ENCODE measurements at places on chromosomes 3 and 15.

DNA sequence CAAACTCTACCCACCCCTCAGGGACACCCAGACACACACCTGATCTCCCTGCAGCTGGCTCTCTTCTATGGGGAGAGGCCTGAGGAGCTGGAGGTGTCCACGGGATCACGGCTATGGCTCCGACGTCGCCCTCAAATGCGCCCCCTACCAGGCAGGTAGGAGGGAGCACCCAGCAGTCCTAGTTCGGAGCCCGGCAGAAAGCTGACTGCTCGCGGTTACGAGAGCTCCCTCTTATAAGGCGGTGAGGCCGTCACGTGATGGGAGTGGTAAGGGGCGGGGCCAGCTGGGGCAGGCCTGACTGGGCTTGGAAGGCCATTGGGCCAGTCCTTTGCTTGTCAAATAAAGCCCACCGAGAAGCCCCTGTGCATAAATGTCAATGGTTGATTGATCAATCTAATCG, at the start of gene PRR20G:
TSS of gene PRR20G (minus strand) at position 207 of the 400 bp plus-strand sequence. CDS start 681 bp downstream, outside the sequence.
- DNase-seq: no peak

DNA sequence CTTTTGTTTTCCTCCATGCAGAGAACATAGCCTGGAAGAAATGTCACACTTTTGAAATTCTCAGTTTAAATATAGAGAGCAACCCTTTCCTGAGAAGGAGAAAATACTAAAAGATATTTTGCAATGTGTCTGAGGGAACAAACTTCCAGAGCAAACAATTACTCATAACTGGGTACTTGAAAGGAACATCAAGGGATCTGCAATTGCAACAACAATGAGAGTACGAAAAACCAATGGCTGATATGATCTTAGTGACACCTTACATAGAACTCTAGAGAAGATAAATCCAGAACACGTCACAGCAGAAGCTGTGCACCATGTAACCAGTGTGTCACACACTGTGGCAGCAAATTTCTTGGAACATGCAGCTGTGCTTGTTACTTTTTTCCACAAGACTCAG, 14.6 kb upstream of the ARPP21 start:
- DNase-seq: no peak

DNA sequence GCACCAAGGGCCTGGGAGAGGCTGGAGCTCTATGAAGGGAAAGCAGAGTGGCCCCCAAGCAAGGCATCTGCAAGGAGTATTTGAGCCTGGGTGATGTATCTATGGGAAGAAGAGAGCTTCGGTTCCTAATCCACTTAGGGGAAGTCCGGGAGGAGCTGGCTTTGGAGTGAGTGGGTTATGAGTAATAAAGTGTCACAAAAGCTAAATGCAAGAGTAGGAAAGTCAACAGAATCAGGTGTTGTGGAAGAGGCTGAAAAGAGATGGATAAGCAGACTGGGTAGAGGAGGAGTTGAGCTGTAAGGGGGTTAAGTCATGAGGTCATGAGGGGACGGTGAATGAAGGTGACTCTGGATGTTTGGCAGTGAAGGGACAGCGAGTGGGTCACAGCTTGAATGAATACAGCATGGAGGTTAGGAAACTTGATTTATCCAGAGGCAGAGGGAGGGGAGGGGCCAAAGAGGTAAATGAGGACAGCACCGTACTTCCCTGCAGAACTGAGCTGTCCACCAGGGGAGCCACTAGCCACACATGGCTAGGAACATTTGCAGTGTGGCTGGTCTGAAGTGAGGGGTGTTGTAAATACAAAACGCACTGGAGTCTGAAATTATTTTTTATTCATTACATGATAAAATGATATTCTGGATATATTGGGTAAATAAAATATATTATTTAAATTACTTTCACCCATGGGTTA, 83.3 kb downstream of the ADCY5 start:
- DNase-seq: peak; percentile 48

- no peak for DNase-seq
Measured at GRCh38 chr3:41467481-41467880, 268.2 kb downstream of the CTNNB1 start.

GRCh38 chr3:138445236-138445635, 10.8 kb downstream of the ESYT3 start:
- no peak for DNase-seq

DNA sequence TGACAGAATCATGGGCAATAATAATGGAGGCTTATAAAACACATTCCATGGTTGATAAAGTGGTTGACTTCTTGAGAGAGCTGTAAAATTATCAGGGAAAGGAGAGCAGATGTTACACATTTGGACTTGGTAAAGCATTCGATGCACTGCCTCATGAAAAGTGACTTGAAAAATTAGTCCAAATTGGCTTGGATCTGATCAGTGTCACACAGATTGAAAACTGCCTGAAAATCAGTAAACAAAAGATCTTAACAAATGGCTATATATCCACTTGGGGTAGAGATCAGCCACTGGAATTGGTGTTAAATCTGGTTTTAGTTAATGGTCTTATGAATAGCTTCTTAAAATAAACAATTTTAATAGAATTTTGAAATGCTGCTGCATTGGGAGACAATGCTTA, 20.3 kb downstream of the SHOX2 start:
- no peak for DNase-seq

- DNase-seq: no peak
Measured at GRCh38 chr15:62874064-62874463, 168.5 kb upstream of the TPM1 start.

- DNase-seq: no peak
Measured at GRCh38 chr15:99929266-99929665, 196.0 kb upstream of the LYSMD4 start.

DNA sequence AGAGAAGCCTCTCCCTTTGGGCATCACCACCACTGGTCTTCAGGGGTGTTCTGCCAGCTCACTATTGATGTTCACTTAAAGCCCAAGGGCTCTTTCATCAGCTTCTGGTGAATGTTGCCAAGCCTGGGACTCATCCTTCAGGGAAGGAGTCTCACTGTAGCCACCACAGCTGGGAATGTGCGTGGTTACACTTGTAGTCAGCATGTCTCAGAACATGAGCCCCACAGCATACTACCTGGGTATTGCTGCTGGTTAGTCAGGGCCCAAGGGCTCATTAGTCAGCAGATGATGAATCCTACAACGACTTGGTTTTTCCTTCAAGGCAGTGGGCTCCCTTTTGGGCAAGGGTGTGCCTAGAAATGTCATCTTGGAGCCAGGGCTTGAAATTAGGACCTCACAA, 412.9 kb downstream of the VGLL3 start:
- no peak for DNase-seq

DNA sequence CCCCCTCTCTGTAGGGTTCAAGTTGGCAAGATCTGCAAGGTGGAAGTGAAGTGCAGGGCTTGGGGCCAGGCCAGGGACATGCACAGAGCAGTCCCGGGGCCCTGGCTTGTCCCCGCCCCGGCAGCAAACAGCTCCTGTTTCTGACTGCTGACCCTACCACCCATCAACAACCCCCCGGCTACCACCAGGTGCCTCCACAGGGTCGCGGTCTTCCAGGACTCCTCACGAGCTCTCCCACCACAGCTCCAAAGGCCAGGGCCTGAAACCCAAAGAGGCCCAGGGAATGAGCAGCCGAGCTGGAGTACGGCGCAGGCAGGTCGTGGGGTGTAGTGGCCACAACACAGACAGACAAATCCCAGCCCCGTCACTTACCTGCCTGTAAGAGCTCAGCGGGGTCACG, 121.3 kb upstream of the SMAD3 start:
- DNase-seq: no peak

GRCh38 chr15:99009741-99010330, 2.2 kb upstream of the PGPEP1L start:
- no peak for DNase-seq

DNA sequence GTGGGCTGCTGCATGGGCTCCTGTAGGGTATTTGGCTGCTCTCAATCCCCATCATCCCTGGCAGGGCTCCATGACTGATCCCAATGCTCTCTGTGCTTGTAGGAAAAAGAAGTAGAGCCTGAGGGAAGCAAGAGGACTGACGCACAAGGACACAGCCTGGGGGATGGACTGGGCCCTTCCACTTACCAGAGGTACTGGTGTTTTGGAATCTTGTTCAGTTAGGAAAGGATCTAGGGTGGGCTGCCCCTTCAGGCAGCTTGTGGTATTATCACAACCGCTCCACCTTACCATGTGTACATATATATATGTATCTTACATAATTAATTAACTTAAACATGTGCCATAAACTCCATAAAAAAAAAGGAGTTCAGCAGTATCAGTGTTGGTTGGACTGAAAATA, 1.3 kb downstream of the SLC28A2 start:
- no peak for DNase-seq

- peak; percentile 95 for DNase-seq
Measured at GRCh38 chr15:100918034-100918689, 995 bp upstream of the LRRK1 start.

GRCh38 chr3:160927620-160928019, 171.6 kb downstream of the PPM1L start:
- DNase-seq: no peak

GRCh38 chr15:66472176-66472999, 25.2 kb downstream of the SNAPC5 start:
- DNase-seq: peak; percentile 58

DNA sequence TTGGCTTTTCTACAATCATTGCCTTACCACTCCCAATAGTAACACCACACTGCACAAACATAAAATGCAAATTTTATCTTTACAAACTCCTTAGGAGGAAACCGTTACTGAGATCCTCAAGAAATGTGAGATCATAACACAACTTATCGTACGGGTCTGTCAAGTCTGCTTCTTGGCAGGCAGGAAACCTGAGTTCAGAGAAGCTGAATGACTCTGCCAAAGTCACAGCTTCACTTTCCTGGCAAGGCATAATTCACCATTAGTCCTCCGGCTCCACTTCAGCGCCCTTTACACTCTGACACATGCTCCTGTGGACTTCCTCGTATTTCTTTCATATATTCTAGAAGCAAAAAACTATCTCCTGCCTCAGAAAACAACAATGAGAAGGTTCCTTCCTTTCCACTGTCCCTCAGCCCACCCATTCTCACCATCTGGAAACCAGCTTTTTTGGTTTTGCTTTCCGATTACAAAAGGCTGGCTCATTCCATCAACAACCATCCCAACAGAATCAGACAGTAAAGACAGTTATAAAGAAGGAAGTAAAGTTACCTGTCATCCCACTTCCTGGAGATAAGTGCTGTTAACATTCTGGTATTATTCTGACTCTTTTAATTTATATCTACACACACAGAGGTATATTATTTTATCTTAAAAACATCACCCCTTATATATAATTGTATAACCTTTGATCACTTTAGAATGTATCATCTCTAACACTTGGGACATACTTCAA, 223.4 kb downstream of the STT3B start:
- no peak for DNase-seq

DNA sequence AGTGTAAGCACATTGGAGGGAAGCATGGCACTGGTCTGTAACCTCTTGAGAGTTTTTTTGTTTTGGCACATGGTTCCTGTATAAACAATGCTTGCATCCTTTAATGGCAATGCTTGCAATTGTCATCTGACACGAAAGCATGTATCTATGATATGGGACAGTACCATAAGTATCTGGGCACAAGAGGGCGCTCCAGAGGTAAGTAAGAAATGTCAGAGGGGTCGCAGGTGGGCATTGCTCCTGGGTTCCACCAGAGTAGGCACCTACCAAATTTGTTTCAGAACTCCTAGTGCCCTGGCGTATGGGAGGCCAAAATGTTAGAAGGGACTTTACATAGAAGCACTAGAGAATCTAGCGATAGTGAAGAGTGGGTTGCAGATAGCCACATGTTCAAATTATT, 58.7 kb upstream of the BCHE start:
- DNase-seq: no peak

- no peak for DNase-seq
Measured at GRCh38 chr3:197597335-197597734, 41.6 kb upstream of the BDH1 start.
